Activated CD4-positive, alpha-beta T cell treated with anti-CD3 and anti-CD28 coated beads for 4 hours (primary cell): ENCODE measurements at places on chromosomes 4 and X.
A peak's percentile ranks its signal among the peaks of the same experiment; 100 is the strongest.

DNA sequence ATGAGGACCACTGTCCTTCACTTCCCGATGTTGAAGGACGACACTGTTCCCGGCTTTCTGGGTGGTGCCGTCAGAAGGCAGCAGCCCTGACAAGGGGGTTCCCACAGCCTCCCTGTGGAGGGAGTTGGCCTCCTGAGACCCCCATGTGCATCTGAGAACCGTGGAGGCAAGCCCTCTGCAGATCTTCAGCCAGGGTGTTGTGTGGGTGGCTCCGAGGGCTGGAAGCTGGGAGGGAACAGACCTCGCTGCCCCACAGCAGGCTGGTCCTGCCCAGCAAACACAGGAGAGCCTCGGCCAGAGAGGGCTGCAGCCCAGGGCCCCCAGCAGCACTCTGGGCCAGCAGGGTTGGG lies 16.2 kb downstream of the DGKQ start:
- no peak for DNase-seq

DNA sequence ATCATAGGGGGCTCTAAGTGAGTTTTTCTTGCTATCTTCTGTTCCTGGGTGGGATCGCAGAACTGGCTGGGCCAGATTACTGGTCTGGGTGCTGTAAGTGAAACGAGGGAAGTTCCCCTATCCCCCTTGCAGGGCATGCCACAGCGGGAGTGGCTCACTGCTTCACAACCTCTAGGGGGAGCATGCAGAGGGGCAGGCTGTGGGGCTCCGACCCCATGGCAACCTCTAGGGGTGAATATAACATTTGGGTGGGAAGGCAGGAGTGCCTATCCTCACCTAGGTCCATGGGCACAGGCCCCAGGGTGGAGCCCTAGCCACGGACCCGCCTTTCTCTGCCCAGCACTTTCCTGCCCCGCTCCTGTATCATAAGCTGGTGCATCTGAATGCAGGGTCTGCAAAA lies 1.7 kb upstream of the RRAGB start:
- no peak for DNase-seq

GRCh38 chrX:24672701-24673190 lies 21.0 kb upstream of the POLA1 start:
- DNase-seq: no peak

DNA sequence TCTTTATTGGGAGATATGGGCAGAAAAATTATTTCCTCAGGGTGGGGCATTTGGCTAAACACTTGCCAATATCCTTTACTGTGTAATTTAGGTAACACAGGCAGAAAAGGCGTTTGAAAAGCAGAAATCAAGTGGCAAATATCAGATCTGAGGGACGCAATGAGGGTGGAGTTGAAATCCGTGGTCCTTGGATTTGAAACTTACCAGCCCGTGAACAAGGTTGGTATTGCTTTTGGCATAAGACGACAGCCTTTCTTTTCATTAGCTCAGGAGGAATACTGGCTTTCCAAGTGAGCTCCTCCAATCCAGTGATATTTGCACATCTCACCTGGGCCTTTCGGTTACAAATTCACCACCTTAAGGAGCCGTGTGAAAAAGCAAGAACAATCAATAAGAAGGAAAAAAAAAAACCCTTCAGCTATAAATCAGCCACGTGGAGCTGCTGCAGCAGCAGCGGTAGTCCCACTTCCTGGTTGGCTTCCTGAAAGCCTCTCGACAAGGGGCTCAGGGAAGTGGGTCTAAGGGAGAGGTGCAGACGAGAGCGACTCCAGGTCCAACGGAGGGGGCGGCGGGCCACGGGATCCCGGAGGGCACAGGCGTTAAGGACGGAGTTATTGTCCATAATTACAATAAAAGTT lies 734 bp upstream of the GALNT7 start:
- peak; percentile 6 for DNase-seq

DNA sequence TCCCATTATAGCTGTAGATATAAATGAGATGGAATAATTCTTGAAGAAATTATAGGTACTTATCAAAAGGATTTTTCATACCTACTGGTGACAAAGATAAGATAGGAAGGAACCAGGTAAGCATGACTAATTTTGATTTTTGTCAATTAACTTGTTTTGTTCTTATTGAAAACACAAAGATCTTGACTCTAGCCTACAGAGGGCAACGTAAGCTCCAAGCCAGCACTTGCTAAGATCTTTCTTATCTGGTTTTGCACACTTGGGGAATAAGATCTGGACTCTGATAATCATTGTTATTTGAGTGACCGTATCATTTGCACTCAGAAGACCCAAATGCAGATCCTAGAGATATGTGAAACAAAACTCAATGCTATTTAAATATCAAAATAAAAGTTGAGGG lies 223.4 kb downstream of the VEGFC start:
- no peak for DNase-seq

DNA sequence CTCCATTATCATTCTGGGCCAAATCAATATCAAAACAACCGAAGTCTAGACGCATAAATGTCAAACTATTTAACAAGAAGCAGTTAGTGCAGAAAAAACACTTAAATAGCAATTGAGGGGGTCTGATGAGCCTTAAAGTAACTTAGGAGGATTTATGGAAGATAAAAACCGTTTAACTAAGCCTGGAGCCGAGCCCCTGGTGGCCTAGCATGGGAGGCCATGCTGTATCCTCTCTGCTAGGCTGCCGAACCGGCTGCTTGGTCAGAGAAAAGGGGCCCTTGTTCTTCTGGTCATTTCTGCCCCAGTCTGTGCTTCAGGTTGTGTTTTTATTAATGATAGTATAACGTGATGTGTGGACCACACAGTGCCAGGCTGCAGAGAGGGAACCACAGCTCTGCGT lies 72.4 kb downstream of the CPZ start:
- no peak for DNase-seq

- no peak for DNase-seq
These were observed 93.5 kb downstream of the TNIP2 start for GRCh38 chr4:2662598-2662997.

DNA sequence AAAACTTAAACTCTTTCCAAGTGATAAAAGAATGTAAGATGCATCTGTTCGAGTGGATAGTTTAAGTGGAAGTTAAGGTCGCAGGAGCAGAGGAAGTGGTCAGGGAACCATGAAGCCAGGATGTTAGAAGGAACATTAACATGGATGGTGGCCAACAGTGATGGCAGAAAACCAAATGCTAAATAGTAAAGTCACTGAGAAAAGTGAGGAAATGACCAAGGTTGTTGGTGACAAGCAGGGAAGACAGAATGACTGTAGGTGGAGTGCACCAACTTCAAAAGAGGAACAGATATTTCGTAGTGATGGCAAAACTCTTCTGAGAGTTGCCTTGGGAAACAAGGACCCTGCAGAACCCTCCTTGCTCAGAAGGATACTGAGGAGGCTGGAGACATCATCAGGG lies 226.2 kb downstream of the PALLD start:
- DNase-seq: no peak

- no peak for DNase-seq
These were observed 91.8 kb downstream of the SHISA3 start for GRCh38 chr4:42489095-42489494.

GRCh38 chrX:80513625-80514024 lies 93.4 kb downstream of the TENT5D start:
- no peak for DNase-seq

DNA sequence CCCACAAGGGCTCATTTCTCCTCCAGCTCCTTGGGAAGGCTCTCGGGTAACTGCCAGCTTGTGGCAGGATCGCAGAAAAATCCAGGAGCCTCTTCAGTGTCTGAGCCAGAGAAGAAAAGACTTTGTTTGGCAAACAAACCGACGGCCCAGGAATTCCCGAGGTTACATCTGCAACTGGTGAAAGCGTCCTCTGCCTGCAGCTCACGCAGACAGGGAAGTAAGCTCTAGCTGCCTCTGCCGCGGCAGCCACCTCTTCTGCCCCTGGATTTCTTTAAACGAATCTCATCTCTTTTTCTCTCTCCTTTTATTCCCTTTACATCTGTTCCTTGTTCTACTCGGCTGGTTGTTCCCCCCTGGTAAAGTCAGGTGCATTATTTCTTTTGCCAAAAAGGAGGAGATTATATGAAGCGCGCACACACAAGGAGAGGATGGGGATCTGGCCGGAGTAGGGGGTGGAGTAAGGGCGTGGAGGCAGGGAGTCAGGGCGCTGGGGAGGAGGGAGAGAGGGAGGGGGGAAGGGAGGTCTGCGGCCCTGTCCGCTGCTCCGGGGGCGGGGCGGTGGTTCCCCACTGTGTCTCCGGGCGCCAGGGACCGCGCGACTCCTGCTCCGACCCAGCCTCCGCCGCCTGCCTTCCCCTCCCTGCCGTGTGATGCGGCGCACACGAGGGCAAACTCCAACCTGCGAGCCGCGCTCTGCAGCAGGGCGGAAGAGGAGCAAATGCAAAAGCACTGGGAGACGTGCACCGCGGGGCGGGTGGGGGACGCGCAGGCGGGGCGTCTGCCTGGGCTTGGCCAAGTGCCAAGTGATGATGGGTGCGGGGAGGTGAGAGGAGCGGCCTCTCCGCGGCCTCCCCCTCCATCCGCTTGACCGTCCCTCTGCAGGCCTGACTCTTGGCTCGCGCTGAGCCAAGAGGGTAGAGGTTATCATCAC lies at the start of gene DCHS2:
Gene DCHS2, minus strand, starts transcription at position 459 of the 931 bp plus-strand sequence. Its CDS starts 444 bp downstream, at position 15.
- no peak for DNase-seq

DNA sequence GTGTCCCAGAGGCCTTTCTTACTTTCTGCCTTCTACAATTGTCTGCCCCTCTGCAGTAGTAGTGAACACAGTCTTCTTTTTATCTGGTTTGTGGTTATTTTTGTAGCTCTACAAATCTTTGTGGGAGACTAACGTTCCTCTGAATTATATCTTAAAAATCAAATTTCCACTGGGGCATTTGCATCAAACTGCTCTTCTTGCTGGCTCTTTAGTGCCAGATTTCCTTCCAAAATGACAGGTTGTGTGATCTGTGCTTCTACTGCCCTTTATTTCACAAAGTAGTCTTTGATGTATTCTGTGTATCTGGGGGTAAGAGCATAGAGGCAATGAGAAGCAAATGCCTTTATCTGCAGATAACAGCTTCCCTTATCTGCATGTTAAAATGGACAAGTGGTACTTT lies 34.5 kb downstream of the TSPAN7 start:
- DNase-seq: no peak

- DNase-seq: no peak
These were observed 31.8 kb downstream of the ATP2B3 start for GRCh38 chrX:153549231-153549630.

GRCh38 chr4:153232768-153233167 lies 28.5 kb downstream of the TRIM2 start:
- DNase-seq: no peak

- no peak for DNase-seq
These were observed 54.6 kb upstream of the GUCY1A1 start for GRCh38 chr4:155612074-155612473.

DNA sequence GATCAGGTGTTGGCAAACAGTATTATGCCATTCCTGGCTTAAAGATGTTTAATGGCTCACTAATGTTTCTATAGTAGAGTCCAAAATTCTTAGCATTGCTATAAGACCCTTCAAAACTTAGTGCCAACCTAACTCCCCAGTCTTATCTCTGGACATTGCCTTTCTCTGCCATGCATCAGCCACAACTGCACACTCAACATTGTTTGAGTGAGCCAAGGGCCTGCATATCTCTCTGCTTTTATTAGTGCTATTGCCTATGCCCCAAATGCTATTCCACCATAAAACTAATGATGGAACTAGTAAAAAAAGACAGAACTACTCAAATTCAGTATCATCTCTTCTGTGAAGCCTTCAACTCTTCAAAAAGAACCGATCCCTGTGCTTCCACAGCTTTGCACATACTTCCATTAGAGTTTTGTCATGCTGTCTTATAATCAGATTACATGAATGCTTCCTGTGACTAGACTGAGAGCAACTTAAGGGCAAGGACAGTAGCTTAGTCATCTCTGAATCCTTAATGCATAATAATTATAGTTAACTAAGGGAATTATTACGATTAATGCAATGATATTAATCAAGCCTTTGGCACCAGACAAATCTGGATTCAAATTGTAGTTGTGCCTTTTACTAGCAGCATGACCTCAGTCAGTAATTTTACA lies 53.7 kb downstream of the CHM start:
- no peak for DNase-seq

GRCh38 chr4:135824759-135825296 lies 1623.2 kb upstream of the PABPC4L start:
- DNase-seq: no peak
